Stimulated activated CD8-positive, alpha-beta memory T cell treated with anti-CD3 and anti-CD28 coated beads, Interleukin-7, amount 100 ng/mL, for 48 hours (primary cell): ENCODE measurements at places on chromosomes 7 and 10.

DNA sequence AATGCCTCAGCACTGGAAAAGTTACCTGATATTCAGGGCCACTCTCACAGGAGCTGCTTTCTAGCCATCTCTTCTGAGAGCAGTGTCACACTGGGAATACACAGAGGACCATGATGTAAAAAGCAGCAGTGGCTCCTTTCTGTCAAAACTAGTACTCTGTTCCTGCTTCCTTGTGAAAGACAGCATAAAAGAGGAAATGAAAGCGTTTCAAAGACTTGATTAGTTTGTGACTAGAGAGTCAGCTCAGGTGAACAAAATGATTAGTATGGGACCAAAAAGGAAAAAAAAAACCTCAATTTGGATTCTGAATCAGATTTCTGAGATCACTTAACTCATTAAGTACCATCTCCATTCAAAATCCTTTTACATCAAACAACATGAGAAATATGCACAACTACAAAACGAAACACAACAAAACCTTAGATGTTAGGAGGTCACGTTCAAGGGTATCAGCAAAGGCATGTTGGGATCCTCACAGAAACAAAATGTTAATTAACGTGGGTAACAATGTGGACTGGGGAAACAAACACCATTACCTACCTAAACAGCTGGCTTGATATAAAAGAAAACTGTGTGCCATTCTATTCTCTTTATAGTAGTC is 103.7 kb downstream of the MACC1 start:
- DNase-seq: no peak

GRCh38 chr7:128073671-128074310 is 42.6 kb upstream of the LRRC4 start:
- no peak for DNase-seq

GRCh38 chr7:74039337-74039736 is 11.4 kb downstream of the ELN start:
- DNase-seq: no peak

DNA sequence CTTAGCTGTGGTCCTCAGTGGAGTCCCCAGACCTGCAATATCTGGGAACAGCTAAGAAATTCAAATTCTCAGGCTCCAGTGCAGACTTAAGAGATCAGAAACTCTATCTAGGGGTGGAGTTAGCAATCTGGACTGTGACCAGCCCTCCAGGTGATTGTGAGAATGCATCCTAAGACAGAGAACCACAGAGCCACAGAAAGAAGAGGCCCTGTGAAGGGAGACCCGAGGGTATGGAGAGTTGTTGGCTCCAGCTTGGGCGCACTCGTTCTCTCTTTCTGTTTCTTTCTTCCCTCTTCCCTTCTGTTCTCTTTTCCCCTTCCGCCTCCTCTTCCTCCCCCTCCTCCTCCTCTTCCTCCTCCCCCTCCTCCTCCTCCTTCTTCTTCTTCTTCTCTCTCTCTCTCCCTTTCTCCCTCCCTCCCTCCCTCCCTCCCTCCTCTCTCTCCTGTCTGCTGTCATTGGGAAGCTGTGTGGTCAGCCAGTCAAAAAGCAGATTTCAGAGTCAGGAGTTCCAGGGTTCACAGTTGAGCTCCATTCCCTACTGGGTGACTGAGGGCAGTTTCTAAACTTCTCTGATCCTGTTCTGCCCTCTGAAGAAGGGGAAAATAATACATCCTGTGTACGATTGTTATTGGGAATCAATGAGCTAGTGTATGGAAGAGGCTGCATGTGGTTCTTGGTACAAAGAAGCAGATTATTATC is 62.1 kb upstream of the STEAP1B start:
- DNase-seq: no peak

DNA sequence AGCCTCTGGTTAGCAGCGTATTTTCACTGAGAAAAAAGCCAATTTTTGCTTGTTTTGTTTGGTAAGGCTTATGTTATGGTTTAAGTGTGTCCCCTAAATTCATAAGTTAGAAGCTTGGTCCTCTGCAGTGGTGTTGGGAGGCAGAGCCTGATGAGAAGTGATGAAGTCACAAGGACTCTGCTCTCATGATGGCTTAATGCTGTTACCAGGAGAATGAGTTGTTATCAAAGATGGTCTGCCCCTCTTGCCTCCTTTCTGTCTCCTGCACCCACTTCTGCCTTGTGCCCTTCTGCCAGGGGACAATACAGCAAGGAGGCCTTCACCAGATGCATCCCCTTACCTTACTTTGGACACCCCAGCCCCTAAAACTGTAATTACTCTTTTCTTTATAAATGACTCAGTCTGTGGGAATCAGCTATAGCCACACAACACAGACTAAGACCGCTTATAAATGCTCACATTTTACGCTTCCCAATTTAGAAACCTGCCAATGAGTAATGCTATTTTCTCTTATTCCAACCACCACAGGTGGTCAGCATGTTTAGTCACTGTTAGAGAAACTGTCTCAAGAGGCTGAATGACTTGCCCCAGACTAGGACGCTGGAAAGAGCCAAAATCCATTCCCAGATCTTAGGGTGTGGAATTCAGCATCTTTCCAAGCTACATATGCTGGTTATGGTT is 6.1 kb upstream of the PKD1L1 start:
- DNase-seq: no peak

DNA sequence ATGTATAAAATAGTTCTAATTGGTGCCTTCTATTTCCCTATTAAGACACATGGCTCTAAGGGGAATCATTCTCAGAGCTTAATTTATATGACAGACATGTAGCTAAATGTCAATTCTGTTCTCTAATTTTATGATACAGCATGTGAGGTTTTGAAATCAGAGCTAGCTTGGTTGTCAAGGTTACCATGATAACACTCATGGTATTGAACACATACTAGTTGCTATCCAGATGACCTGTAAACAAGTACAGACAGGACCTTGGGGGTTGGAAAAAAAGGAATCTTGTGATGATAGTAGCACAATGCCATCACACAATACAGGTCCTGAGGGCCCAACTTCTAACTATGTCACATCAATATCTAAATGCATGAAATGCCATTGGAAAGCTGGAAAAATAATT is 49.2 kb downstream of the RHOBTB1 start:
- DNase-seq: no peak

- DNase-seq: no peak
Measured at GRCh38 chr10:130021383-130021950, 57.4 kb upstream of the EBF3 start.

DNA sequence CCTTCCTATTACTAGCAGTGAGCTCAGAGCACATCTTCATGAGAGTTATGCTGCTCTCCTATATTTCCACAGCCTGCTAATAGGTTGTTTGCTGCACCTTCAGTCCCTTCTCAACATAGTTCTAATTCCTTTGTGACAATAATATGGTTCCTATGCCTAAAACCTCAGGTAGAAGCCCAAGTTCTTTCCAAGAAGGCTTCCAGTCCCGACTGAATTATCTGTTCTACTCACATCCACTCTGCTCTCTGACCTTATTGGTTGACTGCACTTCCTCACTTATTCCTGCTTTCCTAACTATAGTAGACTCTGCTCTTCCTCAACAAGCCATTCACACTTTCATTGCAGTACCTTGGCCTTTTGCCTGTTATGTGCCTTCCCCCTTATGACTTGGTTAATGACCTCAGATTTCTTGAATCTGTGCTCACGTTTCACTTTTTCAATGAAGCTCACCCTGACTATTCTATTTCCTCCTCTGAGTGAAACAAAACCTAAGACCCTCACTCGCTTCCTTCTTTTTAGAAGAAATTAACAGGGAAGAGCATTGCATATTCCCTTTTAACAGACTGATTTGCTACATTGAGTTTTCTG is 132.7 kb downstream of the MDFIC start:
- no peak for DNase-seq

GRCh38 chr7:30148951-30149459 is 14.2 kb downstream of the MTURN start:
- no peak for DNase-seq

- DNase-seq: no peak
Measured at GRCh38 chr10:116241085-116241484, 31.9 kb downstream of the GFRA1 start.

DNA sequence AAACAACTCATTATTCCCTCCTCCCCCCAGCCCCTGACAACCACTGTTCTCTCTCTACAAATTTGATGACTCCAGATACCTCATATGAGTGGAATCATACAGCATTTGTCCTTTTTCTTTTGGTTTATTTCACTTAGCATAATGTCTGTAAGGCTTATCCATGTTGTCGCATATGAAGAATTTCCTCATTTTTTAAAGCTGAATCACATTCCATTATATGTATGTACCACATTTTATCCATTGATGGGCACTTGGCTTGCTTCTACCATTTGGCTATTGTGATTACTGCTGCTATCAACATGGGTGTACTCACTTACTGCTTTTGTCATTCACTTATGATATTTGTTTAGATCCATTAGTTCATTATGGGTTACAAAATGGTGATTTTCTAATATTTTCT is 112.8 kb downstream of the BUB3 start:
- DNase-seq: no peak

DNA sequence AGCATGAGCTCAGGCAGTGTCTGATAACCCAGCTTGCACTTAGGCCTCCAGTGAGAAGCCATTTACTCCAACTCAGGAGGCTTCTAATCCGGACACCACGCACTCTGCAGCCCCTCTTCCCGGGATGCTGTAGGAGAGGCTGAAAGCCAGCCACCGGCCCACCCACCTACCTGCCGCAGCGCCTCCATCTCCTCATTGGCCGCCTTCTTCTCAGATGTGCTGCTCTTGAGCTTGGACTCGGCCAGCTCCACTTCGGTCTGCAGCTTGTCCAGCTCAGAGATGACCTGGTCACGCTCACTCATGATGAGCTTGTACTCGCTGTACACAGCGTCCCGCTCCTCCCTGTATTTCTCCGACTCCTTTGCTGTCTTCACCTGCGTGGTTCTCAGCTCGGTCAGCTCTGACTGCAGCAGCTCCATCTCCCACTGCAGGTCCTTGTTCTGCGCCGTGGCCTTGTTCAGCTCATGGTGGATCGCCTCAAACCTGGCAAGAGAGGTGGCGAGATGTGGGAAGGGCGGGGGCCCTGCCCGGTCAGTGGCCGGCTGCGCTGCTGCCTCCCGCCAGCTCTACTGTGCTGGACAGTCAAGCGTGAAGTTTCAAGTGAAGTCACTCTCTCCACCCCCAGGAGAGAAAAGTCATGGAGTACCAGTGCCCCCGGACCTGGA is 84.7 kb downstream of the DLG5 start:
- DNase-seq: no peak

DNA sequence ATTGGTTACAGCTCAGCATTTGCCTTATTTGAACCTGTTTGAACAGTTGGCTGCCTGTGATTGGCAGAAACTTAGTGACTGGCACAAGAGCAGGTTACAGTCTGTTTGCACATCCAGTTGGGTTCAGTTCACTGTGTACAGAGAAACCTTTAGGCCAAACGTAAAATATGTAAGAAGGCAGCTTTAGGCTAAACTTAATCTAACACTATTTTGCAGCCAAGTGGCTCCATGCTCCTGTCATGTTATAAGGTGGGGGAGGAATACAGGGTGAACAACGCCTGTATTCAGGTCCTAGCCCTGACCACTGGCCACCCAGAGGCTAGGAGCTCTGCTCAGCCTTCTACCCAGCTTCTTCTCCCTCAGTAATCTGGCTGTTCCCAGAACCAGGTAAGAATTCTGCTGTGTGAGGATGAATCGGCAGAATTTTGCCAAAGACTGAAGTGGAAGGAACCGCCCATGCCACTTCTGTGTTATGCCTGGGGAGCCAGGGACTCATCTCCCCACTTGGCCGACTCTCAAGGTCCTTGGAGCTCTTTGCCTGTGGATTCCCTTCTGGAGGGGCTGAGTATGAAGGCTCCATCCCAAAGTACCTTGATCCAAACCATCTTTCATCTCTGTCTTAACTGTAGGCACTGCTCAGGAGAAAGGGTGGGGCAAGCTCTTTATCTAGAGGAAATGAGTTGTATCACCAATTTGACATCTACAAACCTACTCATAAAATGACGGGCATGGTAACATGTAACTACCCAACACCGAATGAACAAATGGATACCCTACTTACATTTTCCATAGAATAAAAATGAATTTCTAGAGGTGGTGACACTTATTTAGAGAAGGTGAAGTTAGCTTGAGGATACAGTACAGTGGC is 164.4 kb upstream of the NAMPT start:
- no peak for DNase-seq

DNA sequence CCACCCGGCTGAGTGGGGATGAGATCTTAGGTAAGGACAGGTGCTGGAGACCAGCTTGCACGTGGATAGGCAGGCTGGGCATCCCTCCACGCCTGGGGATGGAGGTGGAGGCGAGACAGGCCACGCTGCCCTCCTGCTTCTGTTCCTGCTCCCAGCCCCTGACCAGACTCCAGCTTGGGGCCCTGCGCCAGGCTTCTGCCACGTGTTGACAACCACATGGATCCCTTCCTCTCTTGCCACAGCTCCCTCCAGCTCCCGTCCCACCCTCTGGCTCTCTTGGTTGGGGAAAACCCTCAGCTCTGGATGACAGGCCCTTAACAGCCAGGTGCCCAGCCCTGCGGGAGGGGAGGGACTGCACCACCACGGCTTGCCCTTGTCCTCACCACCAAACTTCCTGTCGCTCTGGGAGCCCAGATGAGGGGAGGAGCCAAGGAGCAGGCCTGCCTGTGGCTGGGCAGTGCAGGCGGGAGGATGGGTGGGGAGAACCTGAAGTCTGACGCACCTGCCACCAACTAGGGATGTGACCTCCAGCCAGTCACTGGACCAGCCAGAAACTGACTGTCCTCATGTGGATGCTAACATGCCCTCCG is 36.0 kb downstream of the KCNH2 start:
- DNase-seq: no peak

GRCh38 chr10:129415215-129416140 is 51.6 kb upstream of the MGMT start:
- no peak for DNase-seq

- DNase-seq: no peak
Measured at GRCh38 chr10:5814110-5815107, 1.2 kb upstream of the GDI2 start.

DNA sequence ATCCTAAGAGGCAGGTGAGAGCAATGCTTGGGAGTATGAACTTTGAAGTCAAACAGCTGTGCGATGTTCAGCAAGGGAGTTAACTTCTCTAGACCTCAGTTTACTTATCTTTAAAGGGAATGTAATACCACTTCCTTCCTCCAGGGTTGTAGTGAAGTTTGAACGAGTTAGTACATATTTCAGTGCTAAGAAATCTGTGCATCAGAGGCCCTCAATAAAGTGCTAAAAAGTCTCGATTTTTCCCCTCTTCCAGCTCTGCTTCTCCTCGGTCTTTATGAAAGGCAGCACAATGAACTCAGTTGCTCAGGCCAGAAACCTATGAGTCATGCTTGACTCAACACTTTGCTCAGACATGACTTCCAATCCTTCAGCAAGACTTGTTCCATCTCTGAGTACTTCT is 418.9 kb downstream of the MDFIC start:
- no peak for DNase-seq

GRCh38 chr10:13222151-13222550 is 12.0 kb downstream of the UCMA start:
- DNase-seq: no peak

GRCh38 chr7:26937306-26937705 is 72.9 kb upstream of the SKAP2 start:
- DNase-seq: no peak

GRCh38 chr7:21276471-21277035 is 151.3 kb upstream of the SP4 start:
- DNase-seq: no peak

- no peak for DNase-seq
Measured at GRCh38 chr7:81330108-81330507, 411.3 kb upstream of the SEMA3C start.
